ENCODE measurements at places on chromosomes 2 and 18. TPM values are rescaled to one million over a fixed set of nuclear protein-coding genes. Genes with fewer than 3 reads are reported as not detected.

The INHA gene
- 2.4 TPM for total RNA-seq

The KLHL14 gene
- total RNA-seq, result not detected

The NDUFS1 gene
- 486 TPM for total RNA-seq

The R3HDM1 gene
- total RNA-seq, result 17.8 TPM

The BOLL gene
- not detected for total RNA-seq

The RHOB gene
- 193 TPM for total RNA-seq

The SLC40A1 gene
- 44.0 TPM for total RNA-seq

The NCKAP5 gene
- total RNA-seq, result 6.0 TPM

The ITGB6 gene
- total RNA-seq, result 0.99 TPM

The CCDC138 gene
- total RNA-seq, result 1.1 TPM

The DPP10 gene
- total RNA-seq, result 0.16 TPM

The SIX3 gene
- total RNA-seq, result not detected

The PIK3C3 gene
- total RNA-seq, result 33.2 TPM

GRCh38 chr2:144165599-144166250 is 354.2 kb downstream of the ZEB2 start:
- DNase-seq, result no peak

- DNase-seq, result no peak
Observed at GRCh38 chr2:63914311-63914710, 72.6 kb downstream of the UGP2 start.

GRCh38 chr18:48036226-48036625 is 105.8 kb upstream of the SMAD2 start:
- no peak for DNase-seq

DNA sequence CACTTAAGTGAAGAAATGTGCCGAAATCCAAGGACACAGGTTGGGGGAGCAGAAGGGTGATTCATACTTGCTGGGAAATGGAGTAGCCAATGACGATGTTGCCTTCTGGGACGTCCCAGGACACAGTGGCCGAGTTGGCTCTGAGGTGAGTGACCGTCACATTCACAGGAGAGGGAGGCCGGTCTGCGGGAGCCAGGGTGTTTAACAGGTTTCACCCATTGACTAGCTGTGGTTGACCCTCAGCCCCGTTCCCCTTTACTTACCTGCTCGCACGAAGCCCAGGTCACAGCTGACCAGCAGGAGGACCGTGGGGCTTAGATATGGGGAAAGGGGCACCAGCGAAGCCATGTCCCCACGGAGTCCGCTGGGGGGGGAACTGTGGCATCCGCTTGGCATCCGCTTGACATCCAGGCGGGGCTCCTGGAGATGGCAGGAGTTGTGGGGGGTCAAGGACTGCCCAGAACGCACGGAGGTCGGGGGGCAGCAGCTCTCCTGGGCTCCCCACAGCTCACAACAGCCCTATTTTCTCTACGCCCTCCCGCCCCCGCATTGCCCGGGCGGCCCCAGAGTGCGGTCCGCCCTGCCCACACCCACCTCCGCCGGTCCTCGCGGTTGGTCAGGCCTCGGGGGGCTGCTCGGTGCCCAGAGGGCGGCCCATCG is 586 bp downstream of the FNDC4 start:
- DNase-seq, result peak; percentile 18

DNA sequence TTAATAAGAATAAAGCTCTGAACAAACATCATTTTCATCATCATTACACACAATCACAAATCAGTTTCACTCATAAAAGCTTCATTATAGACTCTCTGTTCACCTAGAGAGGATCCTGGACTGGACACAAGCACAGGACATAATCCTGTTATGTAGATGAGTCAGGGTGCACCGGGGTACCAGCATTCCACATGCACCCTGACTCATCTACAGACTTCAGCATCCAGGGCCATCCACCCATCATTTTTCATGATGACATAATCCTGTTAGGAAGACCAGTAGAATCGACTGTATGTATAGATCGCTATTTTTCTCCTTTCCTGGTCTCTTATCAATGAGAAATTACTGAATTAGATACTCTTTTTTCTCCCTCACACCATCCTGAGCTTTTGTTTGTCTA is 73.7 kb upstream of the PIK3C3 start:
- no peak for DNase-seq

- DNase-seq, result peak; percentile 97
Observed at GRCh38 chr2:43226558-43226954, at the start of gene ZFP36L2. Gene ZFP36L2 (minus strand): TSS chr2:43226606. CDS start chr2:43226315, 291 bp downstream.

- no peak for DNase-seq
Observed at GRCh38 chr2:209236377-209236776, 187.5 kb upstream of the MAP2 start.

GRCh38 chr2:20552847-20553246 is 98.1 kb downstream of the HS1BP3 start:
- no peak for DNase-seq

GRCh38 chr2:128308284-128308731 is 10.4 kb downstream of the HS6ST1 start:
- DNase-seq, result peak; percentile 52

DNA sequence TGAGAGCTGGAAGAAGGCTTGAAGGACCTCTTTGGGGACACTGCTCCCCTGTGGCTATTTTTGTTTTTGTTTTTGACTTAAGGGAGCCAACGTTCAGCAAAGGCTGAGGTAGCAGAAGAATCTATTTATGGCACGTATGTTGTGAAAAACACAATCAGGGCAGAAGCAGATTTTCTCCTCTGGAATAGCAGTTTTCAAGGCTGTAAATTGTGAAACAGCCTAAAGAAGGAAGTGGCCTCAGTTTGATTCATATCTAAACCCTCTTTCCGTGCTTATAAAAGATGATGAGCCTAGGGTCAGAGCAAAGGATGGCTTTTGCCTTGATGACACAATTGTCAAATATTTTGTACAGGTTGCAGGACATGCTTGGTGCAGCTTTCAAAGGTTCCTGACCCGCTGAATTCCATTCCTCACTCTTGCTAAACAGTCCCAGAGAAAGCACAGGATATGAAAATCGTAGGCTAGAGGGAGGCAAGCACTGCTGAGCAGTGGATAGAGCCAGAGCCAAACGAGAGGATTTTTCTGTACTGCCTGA is 106.2 kb upstream of the DLX2 start:
- DNase-seq, result no peak

DNA sequence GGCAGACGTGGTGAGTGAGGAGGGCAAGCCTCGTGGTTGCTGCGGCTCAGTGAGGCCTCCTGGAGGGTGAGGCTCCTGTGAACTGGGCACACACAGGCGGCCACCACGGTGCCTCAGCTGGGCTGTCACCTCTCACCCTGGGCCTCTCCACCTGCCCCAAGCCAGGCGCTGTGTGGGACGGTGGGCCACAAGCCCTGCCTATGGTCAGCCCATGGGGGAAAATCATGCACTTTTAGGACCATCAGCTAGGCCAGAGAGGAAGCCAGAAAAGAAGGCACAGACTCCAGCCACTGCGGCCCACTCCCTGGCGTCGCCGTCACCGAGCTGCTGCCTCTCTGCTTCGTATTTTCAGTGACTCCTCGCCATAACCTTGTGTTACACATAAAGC is 28.5 kb upstream of the HS6ST1 start:
- DNase-seq, result no peak

DNA sequence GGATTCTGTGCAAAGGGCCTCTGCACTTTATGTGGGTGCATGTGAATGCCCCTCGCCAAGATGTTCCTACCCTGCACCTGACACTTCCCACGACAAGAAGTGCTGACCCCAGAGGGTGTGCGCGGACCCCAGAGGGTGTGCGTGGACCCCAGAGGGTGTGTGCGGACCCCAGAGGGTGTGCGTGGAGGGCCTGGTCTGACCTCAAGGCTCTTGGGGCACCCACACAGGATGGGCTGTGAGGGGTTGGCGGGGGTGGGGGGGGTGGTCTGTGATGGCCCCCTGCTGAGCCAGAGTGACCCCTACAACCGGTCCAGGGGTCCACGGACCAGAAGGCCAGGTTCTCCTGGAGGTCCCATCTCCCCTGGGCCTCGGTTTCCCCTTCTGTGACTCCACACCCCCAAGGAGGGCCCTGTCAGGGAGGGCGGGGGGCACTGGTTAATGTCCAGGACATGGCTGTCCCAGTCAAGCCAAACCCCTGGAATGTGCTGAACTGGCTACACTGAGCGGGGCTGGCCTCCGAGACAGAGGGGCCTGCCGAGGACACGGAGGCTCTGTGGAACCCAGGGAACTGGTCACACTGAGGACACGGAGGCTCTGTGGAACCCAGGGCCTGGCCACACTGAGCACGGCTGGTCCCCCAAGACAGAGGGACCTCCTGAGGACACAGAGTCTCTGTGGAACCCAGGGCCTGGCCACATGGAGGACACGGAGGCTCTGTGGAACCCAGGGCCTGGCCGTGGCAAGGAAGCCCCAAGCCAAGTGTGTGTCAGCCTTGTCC is 3.1 kb downstream of the NEU4 start:
- DNase-seq, result no peak

DNA sequence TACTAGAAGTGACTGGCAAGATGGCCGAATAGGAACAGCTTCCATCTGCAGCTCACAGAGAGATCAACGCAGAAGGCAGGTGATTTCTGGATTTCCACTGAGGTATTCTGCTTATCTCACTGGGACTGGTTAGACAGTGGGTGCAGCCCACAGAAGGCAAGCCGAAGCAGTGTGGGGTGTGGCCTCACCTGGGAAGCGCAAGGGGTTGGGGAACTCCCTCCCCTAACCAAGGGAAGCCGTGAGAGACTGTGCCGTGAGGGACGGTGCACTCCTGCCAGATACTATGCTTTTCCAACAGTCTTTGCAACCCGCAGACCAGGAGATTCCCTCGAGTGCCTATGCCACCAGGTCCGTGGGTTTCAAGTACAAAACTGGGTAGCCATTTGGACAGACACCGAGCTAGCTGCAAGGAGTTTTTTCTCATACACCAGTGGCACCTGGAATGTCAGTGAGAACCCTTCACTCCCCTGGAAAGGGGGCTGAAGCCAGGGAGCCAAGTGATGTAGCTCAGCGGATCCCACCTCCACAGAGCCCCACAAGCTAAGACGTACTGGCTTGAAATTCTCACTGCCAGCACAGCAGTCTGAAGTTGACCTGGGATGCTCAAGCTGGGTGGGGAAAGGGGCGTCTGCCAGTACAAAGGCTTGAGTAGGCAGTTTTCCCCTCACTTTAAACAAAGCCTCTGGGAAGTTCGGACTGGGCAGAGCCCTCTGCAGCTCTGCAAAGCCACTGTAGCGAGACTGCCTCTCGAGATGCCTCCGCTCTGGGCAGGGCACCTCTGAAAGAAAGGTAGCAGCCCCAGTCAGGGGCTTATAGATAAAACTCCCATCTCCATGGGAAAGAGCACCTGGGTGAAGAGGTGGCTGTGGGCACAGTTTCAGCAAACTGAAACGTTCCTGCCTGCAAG is 40.1 kb downstream of the PLEK start:
- no peak for DNase-seq

DNA sequence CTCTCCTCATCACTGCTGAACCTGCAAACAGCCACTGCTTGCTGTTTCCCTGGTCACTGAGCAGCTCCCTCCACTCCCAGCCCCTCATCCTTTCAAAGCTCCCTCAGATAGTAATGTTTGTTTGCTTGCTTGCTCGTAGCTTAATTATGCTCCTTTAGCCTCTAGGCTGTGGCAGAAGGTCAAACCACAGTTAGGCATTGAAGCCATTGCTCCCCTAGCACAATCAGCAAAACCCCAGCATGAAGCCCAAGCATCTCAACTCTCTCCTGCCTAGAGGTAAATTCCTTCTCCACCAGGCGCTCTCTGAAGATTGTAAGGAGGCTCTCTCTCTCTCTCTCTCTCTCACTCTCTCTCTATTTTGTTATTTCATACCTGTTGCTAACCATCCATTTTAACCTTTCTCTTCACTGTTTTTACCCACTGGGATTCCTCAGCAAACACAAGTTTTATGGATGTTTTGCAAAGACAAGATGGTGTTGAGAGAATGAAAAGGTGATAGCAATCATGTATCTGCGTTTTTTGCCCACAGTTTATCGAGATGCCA is 135.9 kb upstream of the HNRNPA3 start:
- no peak for DNase-seq

GRCh38 chr2:116133381-116133942 is 1681.0 kb upstream of the DDX18 start:
- DNase-seq, result no peak

- DNase-seq, result peak; percentile 16
Observed at GRCh38 chr2:231355508-231356465, 39.7 kb upstream of the B3GNT7 start.

- no peak for DNase-seq
Observed at GRCh38 chr2:239586651-239587310, 186.0 kb upstream of the HDAC4 start.

DNA sequence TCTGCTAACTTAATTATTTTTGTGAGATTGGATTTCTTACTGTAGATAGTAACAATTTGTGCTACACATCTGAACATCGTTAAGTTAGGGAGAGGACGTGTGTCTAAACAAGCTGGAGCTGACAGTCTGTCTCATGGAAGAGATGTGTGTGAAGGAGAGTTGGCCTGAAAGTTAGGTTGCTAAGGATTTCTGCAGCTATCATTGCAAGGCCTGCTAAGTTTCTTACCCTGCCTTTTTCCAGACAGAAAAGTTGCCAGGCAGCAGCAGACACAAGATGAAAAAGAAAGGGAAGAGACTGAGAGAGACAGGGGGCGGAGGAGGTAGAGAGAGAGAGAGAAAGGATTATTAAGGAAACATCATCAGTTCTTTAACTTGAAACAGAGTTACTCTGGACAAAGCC is 4.1 kb upstream of the LRP1B start:
- no peak for DNase-seq

- peak; percentile 55 for DNase-seq
Observed at GRCh38 chr2:106269591-106270291, 75.6 kb upstream of the UXS1 start.

DNA sequence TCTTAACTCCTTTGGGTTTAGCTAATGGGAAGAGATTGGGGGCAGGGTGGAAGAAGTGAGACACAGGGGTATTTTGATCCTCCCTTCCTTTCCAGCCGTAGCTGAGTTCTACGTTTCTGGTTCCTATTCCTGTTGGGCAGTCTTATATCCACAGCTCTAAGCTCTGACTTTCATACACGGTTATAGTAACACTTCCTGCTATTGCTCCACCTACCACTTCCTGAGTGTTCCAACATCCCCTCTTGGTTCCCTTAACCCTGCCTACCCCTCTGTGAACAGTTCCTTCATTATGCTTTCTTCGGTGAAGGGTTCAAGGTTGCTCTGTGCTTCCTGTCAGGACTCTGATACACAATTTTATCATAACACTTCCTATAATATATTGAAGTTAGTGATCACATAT is 205.1 kb downstream of the DNAH7 start:
- DNase-seq, result no peak

DNA sequence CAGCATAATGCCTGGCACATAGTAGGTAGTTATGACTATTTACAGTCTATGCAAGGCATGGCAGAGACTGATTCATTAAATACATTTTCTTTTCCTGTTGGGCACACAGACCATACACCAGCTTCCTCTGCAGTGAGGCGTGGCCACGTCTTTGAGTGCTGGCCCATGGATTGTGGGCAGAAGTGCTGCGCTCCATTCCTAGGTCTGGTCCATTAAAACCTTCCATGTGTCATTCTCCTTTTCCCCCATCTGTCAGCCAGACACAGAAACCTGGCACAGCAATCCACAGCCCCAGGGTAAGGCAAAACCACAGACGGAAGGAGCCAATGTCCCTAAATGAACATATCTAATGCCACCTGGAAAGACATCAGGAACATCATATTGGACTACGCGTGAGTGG is 141.9 kb downstream of the TTC32 start:
- DNase-seq, result no peak
